ENCODE measurements at places on chromosomes 16 and 17.

- DNase-seq, result peak; percentile 82
Measured at GRCh38 chr17:32341857-32342602, at the start of gene C17orf75. TSS of gene C17orf75 (minus strand) at chr17:32342173. CDS start at chr17:32342139, 34 bp downstream.

GRCh38 chr17:75031972-75032719 lies 14.6 kb downstream of the ATP5PD start:
- peak; percentile 52 for DNase-seq

DNA sequence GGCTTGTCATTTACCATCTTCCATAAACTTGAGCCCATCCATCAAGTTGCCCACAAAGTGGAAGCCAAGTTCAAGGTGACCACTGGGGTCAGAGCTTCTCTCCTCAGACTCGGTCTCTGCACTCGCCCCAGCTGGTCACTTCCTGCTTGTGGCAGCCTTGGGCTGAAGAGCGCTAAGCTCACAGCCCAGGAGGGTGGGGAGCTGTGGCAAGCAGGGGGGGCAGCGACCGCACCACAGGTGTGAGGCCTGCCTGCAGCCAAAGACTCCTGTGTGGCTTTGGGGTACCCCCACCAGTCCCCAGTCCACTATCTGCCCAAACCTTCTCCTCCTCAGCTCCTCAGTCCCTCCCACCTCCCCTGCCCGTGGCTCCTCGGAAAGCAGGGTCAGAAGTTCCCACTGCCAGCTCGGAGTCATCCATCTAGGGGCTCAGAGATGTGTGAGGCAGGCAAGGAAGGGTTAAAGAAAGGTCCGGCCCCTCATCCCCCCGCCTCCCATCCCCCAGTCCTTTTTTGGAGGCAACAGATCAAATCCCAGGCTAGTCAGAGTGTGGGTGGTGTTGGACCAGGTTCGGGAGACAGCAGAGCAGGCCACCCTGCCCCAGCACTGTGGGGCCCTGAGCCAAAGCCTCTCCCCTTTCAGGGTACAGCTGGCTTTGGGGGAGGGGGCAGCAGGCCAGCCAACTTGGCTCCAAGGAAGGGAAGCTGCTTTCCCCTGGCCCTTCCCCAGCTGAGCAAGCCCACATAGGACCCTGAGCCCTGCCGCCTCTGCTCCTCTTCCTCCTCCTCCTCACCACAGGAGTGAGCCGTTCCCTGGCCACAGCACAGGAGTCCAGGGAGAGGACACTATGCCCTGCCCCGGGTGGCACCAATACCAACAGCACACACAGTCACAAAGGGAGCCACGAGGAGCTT lies 3.2 kb downstream of the CSF3 start:
- DNase-seq, result no peak

DNA sequence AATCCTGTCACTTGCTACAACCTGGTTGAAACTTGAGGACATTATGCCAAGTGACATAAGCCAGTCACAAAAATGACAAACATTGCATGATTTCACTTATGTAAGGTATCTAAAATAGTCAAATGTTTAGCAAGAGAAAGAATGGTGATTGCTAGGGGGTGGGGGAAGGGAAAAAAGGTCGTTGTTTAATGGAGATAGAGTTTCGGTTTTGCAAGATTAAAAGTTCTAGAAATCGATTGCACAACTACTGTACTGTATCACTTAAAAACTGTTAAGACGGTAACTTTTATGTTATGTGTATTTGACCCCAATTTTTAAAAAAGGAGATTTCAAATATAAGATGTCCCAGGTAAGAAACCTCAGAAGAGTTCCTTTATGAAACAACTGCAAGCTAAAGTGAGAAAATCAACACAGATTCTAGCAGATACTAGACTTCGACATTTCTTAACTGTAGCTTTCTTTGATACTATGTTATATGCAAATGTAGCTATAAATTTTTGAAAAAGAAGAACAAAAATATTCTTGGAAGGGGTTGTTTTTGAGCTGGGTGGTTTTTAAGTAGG lies 5.9 kb downstream of the MEOX1 start:
- no peak for DNase-seq

GRCh38 chr16:15598648-15599190 lies 44.2 kb downstream of the MARF1 start:
- DNase-seq, result peak; percentile 12

DNA sequence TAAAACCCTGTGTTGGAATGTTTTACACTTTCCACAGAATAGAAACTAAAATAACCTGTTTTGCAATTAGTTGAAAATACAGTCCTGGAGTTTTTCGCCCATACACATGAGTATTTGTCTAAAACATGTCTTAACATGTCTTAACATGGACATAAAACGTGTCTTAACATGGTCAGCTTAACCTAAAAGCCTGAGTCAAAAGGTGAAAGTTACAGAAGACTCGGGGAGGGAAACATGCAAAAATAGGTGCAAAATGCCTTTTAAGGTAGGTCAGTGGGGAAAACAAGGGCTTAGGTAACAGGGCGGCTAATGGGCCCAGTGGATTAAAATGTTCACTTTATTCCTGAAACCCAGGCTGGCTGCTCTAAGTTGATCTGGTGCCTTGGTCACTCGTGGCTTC lies 56.1 kb upstream of the RBL2 start:
- no peak for DNase-seq

- DNase-seq, result no peak
Measured at GRCh38 chr16:67154578-67155294, 3.9 kb upstream of the B3GNT9 start.

DNA sequence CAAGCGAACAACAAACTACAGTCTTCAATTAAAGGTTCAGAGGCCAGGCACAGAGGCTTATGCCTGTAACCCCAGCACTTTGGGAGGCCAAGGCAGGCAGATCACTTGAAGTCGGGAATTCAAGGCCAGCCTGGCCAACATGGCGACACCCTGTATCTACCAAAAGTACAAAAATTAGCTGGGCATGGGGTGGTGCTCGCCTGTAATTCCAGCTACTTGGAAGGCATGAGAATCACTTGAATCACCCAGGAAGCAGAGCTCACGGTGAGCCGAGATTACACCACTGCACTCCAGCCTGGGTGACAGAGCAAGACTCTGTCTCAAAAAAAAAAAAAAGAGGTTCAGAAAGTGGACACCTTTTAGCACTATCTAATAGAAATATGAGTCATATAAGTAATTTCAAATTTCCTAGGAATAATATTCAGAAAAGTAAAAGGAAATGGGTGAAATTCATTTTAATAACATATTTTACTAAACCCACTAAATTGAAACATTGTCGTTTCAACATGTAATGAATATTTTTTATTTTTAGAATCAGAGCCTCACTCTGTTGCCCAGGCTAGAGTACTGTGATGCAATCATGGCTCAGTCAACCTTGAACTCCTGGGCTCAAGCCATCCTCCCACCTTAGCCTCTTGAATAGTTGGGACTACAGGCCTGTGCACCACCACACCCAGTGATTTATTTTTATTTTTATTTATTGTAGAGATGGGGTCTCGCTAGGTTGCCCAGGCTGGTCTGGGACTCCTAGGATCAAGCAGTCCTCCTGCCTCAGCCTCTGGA lies 15.2 kb upstream of the MARCHF10 start:
- DNase-seq, result no peak

- no peak for DNase-seq
Measured at GRCh38 chr17:83174362-83175118, 95.1 kb downstream of the METRNL start.

Measured in activated T-cell treated with anti-CD3 and anti-CD28 coated beads for 48 hours (primary cell).